ENCODE measurements at places on chromosomes 4 and X.

DNA sequence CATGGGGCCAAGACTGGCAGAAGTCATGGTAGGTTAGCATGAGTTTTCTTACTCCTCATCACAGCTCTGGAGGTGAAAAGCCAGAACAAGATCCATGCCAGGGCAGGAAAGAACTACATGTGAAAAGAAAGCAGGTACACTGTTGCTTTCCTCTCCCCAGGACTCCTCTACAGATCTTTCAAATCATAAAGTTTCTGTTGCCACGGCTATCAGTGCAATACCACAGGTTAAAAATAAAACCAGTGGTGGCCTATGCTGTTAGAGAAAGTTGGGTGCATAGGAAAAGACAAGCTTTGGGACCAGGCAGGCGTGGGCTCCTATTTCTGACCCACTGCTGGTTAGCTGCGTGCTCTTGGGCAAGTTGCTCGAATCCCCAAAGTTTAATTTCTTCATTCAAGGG is 81.4 kb downstream of the SH3RF1 start:
- DNase-seq, result no peak

DNA sequence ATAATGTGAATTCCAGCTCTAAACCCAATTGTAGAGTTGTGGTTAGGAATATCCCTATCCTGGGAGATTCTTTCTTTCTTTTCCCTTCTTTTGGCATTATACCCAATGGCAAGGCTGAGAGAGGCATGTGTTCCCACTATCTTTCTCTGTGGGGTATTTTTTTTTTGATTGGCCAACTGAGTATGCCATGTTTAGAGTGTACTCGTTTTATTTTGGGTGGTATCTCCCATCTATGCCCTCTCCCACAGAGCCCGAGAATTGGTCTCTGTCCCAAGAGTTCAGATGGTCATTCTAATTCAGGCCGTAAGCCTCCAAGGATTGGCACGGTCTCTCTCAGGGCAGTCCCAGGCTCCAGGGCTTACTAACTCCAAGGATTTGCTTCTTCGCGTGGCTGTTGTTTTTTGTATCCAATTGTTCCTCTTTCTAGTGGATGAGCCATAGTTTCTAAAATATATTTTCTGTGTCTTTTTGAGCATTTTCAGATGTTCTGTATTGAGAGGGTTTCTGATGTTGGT is 198.8 kb downstream of the SLC4A4 start:
- no peak for DNase-seq

DNA sequence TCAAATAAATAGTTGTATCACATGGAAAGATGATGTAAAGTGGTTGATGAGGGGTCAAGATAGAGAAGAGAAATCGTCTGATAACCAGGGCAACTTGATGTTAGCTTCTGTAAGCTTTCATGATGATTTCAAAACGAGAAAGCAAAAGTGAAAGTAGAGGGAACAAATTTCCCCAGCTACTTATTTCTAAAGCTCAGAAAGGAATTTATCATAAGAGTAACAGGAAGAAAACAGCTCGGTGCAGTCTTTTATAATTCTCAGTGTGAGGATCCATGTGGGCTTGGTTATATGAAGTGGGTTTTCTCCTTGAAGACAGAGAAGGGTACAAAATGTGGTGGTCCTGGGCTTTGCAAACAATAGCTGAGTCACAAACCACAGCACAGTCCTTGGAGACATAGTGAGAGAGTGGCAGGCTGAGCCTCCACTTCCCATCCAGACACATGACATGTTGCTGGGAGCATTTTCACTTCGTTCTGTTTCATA is 32.1 kb upstream of the GLRA2 start:
- DNase-seq, result peak; percentile 14

DNA sequence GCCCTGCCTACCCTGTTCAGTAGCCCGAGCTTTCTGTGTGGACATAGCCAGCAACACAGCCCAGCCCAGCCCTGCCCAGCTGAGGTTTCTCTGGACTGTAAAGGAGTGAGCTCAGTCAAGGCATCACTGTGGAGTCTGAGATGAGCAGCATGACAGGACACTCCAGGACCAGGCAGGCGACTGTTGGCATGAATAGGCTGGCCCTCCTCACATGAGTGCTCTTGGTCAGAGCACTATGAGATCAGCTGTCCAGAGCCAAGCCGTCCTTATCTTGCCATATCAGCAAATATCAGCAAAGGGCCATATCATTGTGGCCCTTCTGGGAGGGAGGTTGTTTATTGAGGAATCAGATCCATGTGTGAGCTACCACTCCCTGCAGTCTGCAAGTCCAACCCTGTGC is 30.9 kb downstream of the REELD1 start:
- no peak for DNase-seq

GRCh38 chr4:29948858-29949257 is 771.3 kb upstream of the PCDH7 start:
- no peak for DNase-seq

DNA sequence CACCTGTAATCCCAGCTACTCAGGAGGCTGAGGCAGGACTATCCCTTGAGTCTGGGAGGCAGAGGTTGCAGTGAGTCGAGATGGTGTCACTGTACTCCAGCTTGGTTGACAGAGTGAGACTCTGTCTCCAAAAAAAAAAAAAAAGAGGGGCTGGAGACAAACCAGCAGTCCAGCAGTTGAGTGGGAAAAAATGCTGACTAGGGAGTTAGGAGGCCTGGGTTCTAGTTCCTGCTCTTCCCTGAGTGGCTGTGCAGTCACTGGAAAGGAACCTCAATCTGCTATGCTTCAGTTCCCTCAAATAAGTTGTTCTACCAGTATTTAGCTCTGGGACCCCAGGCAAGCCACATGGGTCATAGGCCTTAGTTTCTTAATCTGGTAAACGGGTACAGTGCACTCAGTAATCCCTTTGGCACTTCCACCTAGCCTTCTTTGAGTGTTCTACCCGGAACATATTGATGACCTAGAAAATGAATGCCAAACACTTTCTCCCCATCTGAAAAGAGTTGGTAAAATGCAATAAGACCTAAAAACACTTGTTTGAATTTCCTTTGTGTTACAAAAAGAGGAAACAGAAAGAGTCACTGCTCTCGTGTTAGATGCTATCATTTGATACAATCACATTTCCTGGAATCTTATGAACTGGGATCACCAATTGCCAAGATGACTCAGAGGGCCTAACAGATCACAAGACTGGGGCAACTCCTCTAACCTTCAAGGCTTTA is 99.3 kb upstream of the EGFL6 start:
- no peak for DNase-seq

DNA sequence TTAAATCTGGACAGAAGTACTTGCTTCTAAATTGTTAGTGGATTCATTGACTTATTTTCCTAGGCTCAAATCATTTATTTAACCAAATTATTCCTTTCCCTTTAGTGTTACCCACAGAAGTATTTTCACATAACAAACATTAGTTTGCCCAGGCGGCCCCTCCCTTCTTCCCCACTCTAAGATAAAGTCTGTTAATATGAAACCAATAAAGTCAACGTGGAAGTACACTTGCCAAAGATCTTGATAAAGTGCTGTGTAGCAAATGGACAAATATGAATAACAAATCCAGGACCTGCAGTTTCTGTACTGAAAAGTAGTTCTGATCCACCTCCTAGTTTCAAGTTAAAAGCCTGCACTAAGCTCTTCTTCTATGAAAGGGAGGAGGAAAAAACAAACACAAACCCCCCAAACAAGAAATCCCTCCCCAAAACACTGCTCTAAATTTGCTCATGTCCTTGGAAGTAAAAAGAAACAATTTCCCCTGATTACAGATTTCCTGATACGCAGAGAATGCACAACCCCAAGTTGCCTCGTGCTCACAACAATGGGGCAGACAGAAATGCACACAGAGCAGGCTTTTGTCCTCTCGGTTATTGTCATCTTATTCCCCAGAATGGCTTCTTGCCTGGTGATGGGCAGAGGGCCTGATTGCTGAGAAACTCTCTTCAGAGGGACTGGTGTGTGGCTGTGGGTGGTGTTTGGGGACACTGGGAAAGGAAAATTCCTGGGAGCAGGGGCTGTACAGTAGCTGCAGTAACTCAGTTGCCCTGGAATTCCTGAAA is 23.2 kb downstream of the TMSB4X start:
- DNase-seq, result no peak

DNA sequence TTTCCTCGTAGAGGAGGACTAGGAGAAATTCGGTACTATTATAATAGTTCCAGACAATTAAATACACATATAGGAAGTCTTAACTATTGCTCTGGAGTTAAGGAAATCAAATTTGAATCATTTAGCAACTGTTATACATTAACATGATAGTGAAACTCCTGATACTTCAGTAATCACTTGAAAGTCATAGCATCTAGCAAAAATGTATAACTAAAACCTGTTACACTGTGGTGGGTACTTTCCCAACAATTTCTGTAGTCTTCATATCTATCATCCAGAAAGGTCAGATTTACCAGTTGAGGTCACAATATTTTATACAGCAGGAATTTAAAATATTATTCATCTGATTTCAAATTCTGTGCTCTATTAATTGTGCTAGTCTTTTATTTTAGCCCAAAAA is 669.6 kb upstream of the PCDH10 start:
- DNase-seq, result no peak

GRCh38 chr4:78534286-78534955 is 17.1 kb upstream of the ANXA3 start:
- no peak for DNase-seq

- DNase-seq, result no peak
Measured at GRCh38 chr4:24650849-24651640, 66.7 kb upstream of the DHX15 start.

Measured in central memory CD4-positive, alpha-beta T cell (primary cell).